Activated CD4-positive, alpha-beta memory T cell treated with anti-CD3 and anti-CD28 coated beads for 36 hours (primary cell): ENCODE measurements at places on chromosomes 5 and 9. TPM values are rescaled to one million over a fixed set of nuclear protein-coding genes. Genes with fewer than 3 reads are reported as not detected.

OBP2B gene
- not detected for total RNA-seq

CER1 gene
- total RNA-seq = not detected

PCDHA4 gene
- not detected for total RNA-seq

SEPTIN8 gene
- 32.8 TPM for total RNA-seq

GAS1 gene
- total RNA-seq = 0.26 TPM

PIP5K1B gene
- total RNA-seq = 1.6 TPM

DNAH5 gene
- not detected for total RNA-seq

PDE8B gene
- not detected for total RNA-seq

FGF10 gene
- total RNA-seq = not detected

IGFBPL1 gene
- not detected for total RNA-seq

ANKRD34B gene
- not detected for total RNA-seq

RANBP6 gene
- 20.7 TPM for total RNA-seq

CBY3 gene
- 0.67 TPM for total RNA-seq

RASGRF2 gene
- total RNA-seq = 8.6 TPM

LYRM7 gene
- 18.6 TPM for total RNA-seq

LIX1 gene
- total RNA-seq = not detected

KCNMB1 gene
- total RNA-seq = not detected

IL3 gene
- 23.1 TPM for total RNA-seq

PCDHB13 gene
- total RNA-seq = not detected

CENPH gene
- total RNA-seq = 80.7 TPM

SPINK5 gene
- total RNA-seq = not detected

HTR4 gene
- total RNA-seq = not detected

SH3RF2 gene
- total RNA-seq = not detected

SPINK14 gene
- not detected for total RNA-seq

GRXCR2 gene
- not detected for total RNA-seq

ARL14EPL gene
- not detected for total RNA-seq

ISCA1 gene
- total RNA-seq = 22.1 TPM

GZMA gene
- total RNA-seq = 16.9 TPM

F2RL2 gene
- not detected for total RNA-seq

SHB gene
- total RNA-seq = 1.1 TPM

GHR gene
- total RNA-seq = not detected

JAKMIP2 gene
- total RNA-seq = 0.99 TPM

NMUR2 gene
- total RNA-seq = not detected

PCDHA6 gene
- not detected for total RNA-seq

SLC6A19 gene
- not detected for total RNA-seq

CDKN2B-AS1 gene
- total RNA-seq = 0.87 TPM

IRX2 gene
- total RNA-seq = not detected

ADAMTS12 gene
- not detected for total RNA-seq

FAT2 gene
- total RNA-seq = not detected

C9 gene
- not detected for total RNA-seq

TEX48 gene
- 0.57 TPM for total RNA-seq

SLC6A18 gene
- total RNA-seq = not detected

FLT4 gene
- total RNA-seq = 1.4 TPM

TMC1 gene
- total RNA-seq = not detected

WHRN gene
- 4.4 TPM for total RNA-seq

NUTM2F gene
- not detected for total RNA-seq
